ENCODE measurements at places on chromosomes 5 and 9.

DNA sequence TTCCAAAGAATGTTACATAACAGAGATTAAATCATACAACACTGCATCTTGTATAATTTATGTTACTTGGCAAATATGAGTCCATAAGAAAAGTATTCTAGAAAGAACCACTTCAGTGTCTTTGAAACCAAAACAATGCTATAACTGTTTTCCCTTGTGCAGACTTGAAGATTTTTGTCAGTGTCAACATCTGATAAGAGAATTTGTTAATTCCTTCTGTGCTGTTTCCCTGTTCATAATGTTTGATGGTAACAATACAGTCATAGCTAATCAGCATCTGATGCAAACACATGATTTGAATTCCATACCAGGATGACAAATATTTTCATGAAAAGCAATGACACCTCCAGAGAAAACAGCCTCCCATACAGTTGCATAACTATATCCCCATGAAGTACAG is 306.8 kb downstream of the SEMA5A start:
- no peak for DNase-seq

GRCh38 chr9:80503671-80504281 is 932.0 kb downstream of the TLE4 start:
- DNase-seq, result no peak

GRCh38 chr9:134816264-134816663 is 64.3 kb upstream of the FCN2 start:
- no peak for DNase-seq

DNA sequence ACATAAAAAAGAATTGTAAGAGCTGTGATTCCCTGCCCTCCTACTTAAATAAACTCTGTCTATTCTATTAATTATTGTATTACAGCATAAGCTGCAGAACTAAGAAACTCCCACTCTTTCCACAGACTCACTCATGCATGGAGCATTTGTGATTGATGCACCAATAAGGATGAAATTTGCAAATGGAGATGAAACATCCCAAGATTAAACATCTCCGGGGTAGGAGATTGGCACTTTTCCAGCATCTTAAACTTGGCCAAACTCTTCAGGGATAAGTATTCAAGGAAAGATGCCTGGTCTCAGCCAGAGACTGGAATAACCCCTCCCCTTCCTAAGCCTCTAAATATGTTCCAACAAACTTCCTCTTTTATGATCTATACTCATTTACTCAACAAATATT is 472.0 kb downstream of the ACTL7B start:
- DNase-seq, result no peak

DNA sequence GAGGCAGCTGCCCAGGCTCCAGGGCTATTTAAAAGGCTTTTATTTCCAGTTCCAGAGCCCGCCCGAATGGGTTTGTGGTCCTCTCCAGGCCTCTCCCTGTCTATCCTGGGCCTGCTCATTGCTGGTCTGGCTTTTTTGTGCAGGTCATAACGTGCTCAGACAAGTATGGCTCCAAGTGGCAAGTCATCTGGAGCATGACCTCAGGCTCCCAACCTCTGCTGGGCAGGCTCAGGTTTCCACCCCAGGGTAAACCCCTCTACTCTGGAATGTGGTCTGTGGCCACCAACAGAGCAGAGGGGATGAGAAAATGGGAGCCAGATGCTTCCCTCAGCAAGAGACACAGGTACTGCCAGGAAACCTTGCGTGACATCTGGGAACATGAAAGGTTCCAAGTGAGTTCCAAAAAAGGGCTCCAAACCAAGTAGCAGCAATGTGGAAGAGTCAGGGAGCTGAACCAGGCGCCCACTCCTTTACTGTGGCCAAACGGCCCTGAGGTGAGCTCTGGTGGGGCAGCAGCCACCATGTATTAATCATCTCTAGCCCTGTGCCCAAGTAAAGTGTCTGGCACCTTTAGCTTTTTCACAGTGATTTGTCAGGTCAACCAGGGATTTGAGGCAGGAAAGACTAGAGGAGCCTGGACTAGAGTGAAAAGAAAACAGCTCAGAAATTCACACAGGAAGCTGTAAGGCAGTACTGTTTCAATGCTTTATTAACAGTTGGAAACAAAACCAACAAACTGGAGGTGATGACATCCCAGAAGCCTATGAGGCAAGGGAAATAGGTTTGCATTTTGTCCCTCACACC is 25.7 kb downstream of the PCDHGC5 start:
- no peak for DNase-seq

DNA sequence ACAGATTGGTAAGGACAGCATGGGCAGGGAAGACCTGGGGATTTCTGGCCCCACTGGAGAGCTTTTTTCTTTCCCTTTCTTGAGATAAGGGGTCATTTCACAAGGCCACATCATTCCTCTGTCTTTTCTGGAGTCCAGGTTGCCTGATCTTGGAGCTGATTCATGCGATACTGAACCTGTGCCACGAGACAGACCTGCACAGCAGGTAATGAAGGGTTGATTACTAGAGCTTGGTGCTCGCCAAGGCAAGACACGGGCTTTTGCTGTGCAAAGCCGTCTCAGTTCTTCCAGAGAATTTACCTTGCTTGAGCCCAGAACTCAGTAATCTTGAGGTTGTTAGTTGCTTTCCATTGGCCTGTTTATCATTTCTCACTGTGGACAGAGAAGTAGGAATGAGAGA is 39.2 kb downstream of the NUP188 start:
- DNase-seq, result no peak

- DNase-seq, result no peak
Observed at GRCh38 chr5:5344606-5345005, 77.9 kb upstream of the ICE1 start.

GRCh38 chr5:32475334-32476097 is 31.0 kb upstream of the ZFR start:
- DNase-seq, result no peak

DNA sequence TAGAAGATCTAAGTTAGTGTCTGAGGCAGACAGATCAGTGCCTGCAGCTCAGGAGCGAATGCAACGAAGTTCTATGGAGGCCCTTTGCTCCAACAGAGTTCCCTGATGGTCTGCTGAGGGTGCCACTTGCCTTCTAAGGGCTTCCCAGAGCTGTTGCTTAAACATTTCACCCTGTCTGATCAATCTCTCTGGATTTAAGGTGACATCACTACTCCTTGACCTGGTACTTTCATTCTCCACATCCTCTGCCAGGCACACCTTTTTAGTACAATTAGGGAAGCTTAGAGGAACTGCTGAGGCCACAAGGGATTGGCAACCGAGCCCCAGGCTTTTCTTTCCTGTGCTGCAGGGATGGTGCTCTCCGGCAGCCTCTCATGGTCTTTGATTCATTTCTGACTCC is 94.2 kb upstream of the IFNK start:
- no peak for DNase-seq

- no peak for DNase-seq
Observed at GRCh38 chr9:22392523-22392922, 54.1 kb upstream of the DMRTA1 start.

DNA sequence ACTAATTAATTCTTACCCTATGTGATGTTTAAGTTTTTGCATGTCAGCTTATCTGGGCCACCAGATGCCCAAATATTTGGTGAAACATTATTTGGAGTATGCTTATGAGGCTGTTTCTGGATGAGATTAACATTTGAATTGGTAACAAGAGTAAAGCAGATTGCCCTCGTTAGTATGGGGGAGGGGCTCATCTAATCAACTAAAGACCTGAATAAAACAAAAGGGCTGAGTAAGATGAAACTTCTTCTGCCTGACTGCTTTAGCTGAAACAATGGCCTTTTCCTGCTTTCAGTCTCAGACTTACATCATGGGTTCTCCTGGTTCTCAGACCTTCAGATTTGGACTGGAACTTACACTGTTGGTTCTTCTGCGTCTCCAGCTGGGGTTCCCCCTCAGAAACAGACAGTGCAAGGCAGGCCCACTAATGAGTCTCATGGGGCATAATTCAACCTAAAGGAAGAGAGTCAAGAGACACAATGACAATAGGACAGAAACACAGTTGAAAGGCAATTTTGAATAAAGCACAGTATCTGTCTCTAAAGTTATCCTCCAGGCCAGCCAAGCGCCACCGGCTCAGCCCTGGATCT is 288.4 kb downstream of the CAAP1 start:
- DNase-seq, result no peak

GRCh38 chr9:132163876-132164603 is 2.2 kb downstream of the NTNG2 start:
- DNase-seq, result no peak

DNA sequence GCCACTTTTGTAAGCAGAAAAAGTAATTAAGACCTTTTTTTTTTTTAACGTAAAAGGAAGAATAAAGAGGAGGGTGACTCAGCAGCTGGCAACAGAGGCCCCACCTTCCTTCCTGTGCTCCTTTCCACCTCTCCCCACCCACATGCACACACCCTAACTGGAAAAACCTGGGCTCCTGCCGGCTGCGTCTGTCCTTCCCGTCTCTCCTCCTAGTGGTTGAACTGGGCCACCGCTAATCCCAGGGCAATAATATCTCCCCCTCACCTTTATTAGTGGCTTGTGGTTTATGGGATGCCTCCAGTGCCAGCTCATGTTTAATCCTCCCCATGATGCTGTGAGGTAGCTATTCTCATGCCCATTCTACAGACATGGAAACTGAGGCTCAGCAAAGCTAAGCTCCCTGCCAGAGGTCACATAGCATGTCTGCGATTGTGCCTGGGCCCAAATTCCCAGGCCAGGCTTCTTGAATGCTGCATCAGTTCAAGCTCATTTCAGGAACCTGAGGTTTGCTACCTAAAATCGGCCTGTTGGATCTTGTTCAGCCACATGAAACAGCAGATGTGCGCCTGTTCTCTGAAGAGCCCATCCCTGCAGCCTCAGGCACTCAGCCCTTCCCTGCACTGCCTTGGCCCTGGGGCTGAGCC is 60.9 kb upstream of the IL17B start:
- DNase-seq, result no peak

GRCh38 chr5:122424132-122424531 is 112.1 kb downstream of the SNCAIP start:
- no peak for DNase-seq

GRCh38 chr9:79015951-79016350 is 555.8 kb upstream of the TLE4 start:
- no peak for DNase-seq

DNA sequence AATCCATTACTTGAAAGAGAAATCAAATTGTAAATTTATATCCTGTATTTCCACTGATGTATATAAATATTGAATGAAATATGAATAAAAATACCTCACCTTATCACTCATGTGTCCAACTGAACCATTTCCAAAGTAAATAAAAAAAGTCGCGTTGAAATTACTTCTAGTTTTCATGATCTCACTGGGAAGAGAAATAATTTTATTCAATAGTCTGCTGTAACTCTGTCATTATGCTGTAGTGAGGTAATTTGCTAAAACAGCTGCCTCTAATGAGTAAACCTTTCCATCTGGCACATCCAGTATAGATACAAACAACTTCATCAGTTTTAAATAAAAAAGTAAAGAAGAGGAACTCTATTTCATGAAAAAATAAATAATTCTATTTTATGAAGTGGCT is 611.5 kb downstream of the ZNF608 start:
- DNase-seq, result no peak

GRCh38 chr9:107360098-107360497 is 77.0 kb downstream of the RAD23B start:
- DNase-seq, result no peak

DNA sequence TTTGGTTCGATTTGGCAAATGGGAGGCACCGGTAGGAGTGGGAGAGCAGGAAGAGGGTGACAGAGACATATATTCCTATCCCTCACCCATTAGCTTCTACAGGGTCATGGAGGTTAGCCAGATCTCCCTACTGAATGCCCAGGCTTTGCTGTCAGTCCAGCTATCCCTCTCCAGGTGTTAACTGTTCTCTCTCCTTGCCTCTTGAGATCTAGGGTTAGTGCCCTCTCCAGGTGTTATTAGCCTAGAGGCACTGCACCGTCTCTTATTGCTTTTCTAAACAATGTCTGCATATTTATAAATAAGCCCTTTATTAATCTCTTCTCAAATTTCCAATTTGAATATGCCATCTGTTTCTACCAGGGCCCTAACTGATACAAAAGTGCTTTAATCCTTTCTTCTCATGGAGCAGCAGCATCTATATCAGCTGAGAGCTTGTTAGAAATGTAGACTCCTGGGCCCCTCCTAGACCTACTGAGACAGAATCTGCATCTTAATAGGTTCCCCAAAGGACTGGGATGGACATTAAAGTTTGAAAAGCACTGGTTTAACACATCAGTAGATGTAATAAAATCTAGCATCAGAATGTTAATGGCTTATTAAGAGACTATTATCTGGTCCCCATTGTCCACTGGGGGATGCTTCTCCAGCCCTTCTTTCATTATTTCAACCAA is 322.5 kb upstream of the SLC24A2 start:
- no peak for DNase-seq

GRCh38 chr9:131407717-131408195 is 13.9 kb downstream of the PRRC2B start:
- DNase-seq, result peak; percentile 16

GRCh38 chr9:118473521-118473920 is 769.3 kb downstream of the TLR4 start:
- DNase-seq, result no peak

DNA sequence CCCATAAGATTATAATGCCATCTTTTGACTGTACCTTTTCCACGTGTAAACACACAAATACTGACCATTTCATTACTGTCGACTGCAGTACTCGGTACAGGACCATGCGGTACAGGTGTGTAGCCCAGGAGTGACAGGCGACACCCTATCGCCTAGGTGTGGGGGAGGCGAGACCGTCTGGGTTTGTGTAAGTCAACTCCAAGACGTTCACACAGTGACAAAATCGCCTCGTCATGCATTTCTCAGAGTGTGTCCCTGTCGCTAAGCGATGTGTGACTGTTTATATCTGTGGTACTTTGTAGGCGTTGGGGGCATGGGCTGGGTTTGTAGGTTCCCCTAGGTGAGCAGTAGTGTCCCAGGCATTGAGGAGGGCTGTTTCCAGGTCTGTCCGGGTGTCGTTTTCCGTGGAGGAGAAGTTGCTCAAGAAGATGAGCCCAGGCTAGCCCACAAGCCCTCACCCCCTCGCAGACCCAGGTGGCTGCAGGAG is 20.3 kb downstream of the NEK6 start:
- no peak for DNase-seq

DNA sequence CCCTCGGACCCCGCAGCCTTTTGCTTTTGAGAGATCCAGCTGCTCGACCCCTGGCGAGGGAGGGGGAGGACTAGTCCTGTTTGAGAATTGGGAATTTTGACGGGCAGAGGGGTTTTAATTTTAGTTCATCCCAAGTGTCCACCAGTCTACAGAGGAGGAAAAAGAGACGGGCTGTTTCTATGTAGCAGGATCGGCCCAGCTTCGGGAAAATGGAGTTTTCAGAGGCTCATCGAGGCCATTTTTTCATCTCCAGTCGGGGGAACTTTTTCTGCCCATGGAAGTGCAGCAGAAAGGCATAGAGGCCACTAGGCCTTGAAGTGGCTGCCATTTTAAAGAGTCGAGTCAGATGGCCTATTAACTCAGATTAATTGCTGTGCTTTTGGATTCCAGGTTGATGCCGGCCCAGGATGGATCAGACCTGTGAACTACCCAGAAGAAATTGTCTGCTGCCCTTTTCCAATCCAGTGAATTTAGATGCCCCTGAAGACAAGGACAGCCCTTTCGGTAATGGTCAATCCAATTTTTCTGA is 1.2 kb downstream of the NSD1 start:
- DNase-seq, result no peak
